Naive thymus-derived CD8-positive, alpha-beta T cell (primary cell): ENCODE measurements at places on chromosomes 11 and 22.
A peak's percentile ranks its signal among the peaks of the same experiment; 100 is the strongest.

- no peak for DNase-seq
These were observed 1.7 kb upstream of the SCUBE2 start for GRCh38 chr11:9092853-9093778.

GRCh38 chr11:2734181-2735052 is 34.6 kb upstream of the KCNQ1OT1 start:
- no peak for DNase-seq

GRCh38 chr11:62652161-62653006 is 718 bp downstream of the INTS5 start:
- no peak for DNase-seq

DNA sequence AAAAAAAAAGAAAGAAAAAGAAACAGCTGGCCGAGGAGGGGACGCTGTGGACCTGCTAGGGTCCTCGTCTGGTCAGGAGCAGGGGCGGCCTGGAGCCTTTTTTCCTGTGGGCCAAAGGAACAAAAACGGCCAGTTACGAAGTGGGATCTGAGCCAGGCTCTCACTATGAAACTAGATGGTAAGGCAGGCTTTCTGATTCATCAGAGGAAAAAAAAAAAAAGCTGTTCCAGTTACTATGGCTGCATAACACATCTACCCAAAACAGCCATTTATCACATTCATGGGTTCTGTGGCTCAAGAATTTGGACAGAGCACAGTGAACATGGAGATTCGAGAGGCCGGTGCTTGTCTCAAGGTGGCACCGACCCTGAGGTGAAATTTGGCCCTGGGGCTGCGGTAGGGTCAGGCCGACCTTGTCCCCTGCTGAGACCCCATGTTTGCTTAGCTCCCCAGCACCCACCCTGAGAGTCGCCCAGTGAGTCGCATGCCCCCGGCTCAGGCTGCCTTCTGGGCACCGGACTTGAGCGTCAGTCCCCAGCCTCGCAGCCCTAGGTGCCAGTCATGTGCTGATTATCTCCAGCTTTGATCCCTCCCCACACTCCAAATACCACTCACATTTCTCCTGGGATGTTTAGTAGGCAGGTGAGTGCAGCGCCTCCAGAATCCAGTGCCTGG is 34.2 kb downstream of the MRGPRD start:
- no peak for DNase-seq

- no peak for DNase-seq
These were observed at the start of gene MYOD1 for GRCh38 chr11:17719028-17719937. Gene MYOD1 (plus strand): TSS chr11:17719571. CDS start chr11:17719783, 212 bp downstream.

DNA sequence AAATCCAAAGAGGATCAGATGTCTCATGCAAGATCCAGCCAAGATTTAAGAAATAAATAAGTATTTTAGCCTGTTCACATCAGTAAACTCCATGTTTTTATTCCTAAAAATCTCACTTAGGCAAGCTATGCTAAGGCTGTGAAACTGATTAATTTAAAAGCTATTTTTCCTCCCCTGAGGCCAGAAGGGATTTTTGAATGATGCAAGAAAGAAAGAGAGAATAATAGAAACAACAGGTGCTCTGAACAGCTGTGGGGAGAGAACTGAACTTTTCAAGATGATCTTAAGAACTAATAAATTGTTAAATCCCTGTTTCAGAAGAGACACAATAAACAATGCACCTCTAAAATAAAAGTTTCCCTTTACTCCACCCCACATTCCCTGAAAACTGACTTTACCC is 241.6 kb downstream of the DLG2 start:
- DNase-seq = no peak

- DNase-seq = no peak
These were observed 700 bp downstream of the TTC17 start for GRCh38 chr11:43359422-43359818.

DNA sequence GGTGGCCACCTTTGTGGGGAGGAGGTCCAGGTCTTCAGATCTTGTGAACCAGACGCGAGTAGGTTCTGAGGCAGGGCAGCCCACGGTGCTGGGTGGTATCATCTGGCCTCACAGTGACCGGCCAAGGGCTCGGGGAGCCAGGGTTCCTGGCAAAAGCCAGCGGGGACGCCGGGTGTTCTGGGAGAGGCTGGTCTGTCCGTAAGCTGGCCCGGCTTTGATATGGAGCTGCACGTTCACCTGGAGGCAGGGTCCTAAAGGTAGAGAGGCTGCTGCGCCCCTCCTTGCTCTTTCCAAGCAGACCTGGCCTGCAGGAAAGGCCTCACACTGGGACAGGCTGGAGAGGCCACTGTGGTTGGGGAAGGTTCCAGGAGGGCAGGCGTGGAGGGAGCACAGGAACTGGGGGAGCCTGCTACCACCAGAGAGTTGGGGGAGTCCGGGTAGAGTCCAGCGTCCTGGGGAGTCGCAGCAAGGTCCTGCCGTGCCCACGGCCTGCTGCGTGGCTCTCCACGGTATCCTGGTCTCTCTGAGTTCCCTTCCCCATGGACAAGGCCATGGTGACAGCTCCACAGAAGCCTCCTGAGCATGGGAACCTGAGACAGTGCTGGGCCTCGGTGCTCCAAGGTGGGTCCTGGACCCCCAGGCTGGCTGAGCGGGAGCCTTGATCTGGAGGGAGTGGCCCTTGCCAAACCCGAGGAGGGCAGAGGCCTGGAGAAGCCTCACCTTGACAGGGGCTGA is 452.4 kb upstream of the B3GAT1 start:
- no peak for DNase-seq

GRCh38 chr22:34055525-34056200 is 135.4 kb upstream of the LARGE1 start:
- DNase-seq = no peak

DNA sequence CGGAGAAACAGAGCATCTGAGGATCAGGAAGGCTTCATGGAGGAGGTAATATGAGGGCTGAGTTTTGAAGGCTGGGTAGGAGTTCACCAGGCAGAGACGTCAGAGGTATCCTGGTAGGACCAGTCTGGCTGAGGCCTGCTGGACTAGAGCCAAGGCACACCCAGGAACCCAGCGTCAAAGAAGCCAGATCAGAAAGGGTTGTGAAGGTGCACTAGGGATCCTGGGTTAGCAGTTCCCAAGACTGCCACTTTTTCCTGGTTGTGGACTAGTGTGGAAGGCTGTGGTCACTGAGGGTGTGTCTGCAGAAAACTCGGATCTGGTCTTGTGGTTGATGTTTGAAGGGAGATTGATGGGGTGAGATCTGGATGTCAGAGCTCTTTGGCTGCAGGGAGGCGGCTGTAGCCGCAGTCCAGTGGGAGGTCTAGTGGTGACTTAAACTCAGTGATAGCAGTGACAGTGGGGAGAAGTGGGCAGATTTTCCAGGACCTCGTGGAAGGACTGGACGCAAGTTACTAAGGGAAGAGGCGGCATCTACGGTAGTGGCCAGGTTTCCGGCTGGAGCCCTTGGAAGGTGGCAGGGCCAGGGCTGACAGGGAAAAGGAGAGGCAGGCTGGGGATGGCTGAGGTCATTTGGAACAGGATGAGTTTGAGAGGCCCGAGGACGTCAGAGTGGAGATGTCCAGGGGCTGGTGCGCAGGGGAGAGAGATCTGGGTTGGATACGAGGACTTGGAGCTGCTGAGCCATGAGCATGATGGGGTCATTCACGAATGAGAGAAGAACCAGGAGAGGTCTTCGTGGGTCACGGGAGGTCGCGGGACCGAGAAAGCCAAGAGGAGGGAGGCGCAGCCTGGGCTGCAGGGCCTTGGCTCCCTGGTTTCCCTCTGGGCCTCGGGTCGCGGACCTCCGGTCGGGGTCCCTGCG is 10.9 kb downstream of the RELA start:
- peak; percentile 16 for DNase-seq

GRCh38 chr11:94800414-94800813 is 32.3 kb downstream of the AMOTL1 start:
- DNase-seq = no peak

- DNase-seq = no peak
These were observed 19.6 kb downstream of the WBP2NL start for GRCh38 chr22:42018224-42018623.

DNA sequence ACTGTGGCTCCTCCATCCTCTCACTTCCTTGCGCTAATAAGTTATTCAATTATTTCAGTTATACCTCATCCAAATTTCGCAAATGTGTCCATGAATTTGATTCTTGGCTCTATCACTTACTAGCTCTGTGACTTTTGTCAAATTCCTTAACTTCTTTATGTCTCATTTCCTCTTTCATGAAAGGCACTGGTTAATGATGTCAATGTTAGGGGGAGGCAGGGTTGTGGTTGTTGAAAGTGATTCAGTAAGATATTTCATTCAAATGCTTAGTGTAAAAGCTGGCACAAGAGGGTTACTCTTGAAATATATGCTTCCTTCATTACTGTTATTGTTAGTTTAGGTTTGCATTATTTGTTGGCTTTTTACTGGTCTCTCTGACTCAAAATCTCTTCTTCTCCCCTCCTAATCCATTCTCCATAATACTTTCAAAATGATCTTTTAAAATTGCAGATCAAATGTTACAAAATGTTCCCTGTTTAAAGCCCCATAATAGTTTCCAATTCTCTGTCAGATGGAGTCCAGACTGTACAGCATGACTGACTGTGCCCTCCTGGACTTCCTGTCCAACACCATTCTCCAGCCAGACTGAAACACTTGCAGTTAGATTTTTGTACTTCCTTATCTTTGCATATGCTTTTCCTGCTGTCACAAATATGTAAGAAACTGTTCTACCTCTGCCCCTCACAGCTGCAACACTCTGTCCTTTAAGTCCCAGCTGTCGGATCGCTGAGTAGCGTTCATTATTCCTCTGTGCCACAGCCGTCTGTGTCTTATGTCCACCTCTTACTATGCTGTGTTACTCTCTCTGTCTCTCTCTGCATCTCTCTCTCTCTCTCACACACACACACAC is 510.6 kb upstream of the RAG2 start:
- no peak for DNase-seq

DNA sequence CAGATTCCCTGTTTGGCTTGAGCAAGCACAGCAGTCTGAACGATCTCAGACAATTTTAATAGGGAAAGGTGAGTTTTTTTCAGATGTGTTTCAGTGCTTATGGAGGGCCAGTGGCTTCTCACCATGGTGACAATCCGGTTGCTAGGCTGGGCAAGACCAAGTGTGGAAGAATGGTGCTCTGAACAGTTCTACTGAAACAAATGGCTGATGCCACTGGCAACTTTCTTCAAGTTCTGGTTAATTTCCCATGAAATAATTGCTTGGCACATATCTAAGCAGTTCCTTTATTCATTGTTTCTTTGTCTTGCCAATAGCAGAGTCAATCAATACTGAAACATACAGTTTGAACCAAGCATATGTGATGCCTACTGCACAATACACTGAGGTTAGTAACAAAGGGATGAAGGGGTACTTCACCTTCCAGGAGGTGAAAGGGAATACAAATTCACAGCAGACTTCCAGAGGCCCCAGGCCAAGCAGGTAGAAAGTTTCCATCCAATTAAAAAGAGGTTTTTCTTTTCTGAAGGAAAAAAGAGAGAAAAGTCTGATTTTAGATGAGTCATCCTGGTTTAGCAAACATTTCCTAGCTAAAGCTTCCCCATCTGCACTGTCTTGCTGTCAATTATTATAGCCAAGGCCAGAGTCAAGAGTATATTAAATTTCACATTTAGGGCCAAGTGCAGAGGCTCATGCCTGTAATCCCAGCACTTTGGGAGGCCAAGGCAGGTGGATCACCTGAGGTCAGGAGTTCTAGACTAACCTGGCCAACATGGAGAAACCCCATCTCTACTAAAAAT is 21.2 kb upstream of the NDUFC2 start:
- no peak for DNase-seq

GRCh38 chr11:76148231-76148630 is 58.1 kb downstream of the WNT11 start:
- no peak for DNase-seq

DNA sequence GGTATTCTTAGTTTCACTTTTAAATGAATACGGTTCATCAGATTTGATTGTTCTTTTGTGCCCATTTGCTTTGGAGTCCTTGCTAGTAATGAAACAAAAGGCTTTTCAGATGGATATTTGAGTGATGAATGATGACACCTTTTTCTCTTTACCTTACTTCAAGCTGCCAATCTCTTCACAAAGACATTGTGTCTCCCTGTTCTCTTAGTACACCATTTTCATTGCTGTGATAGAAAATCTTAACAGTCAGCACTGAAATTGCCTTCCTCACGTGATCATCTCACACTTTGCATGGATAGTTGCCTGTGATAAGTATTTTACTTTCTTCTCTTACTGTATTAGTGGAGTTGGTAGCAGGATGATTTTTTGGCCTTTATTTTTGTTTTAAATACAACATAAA is 396.6 kb downstream of the NELL1 start:
- no peak for DNase-seq

DNA sequence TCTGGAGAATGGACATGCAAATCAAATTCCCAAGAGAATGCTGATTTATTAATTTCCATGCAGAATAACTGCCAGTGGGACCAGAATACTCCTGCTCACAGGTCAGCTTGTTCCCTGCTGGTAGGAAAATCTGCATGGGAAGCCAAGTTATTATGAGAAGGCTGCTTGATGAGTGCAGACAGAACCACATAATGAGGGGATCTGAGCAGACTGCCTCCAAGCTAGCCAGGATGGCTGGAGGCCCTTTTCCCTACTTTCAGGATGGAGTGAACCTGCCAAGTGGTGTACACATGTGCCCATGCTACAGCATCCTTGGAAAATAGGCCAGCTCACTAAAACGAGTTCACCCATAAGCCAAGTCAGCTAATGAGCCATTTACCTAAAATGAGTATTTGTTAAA is 55.2 kb upstream of the ZBED5 start:
- no peak for DNase-seq

- DNase-seq = peak; percentile 10
These were observed 34.7 kb upstream of the SEPTIN5 start for GRCh38 chr22:19679522-19680101.

DNA sequence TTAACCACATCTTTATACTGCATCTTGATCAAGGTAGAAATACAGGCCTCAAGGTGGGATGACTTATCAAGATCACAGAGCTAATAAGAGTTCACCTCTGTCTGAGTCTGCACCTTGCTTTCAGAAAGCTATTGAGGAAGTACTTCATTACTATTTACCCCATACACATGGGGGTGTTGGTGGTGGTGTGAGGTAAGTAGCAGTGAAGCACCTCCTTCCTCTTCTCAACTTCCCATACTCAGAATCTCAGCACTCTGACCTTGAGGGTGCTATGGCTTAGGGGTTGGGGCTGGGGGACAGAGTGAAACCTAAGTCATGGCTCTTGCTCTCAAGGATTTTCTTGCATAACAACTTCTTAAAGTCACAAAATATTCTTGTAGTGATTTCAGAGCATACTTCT is 56.9 kb downstream of the ME3 start:
- no peak for DNase-seq

DNA sequence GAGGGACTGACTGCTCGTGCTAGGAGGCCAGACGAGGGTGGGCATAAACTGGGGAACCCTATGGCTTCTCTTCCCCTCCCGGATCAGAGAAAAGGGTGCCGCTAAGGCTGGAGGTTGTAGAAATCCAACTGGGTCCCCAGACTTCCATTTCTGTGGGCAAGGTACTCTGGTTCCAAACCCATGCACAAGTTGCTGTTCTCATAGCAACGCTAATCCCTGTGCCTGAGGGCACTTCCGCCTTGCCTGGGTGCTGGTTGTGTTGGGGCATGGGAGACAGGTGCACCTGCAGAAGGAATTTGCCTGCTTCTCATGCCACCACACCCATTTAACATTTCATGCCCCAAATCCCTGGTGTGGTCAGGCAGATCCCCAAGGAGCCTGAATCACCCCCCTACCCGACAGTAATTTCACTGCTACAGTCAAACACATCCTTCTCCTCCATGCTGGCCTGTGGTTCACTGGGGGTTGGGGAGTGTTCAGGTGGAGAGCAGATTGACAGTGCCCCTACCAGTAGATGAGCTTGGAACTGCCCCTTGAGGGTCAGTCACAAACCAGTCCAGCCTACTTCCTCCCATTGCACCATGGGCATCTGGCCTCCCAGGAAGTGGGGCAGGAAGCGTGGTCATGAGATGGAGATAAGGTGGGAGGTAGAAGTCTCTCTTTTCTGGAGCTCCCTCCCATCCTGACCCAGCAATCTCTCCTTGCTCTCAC is 1.2 kb downstream of the C2CD2L start:
- DNase-seq = no peak
